ENCODE measurements at places on chromosomes 16 and 17.

DNA sequence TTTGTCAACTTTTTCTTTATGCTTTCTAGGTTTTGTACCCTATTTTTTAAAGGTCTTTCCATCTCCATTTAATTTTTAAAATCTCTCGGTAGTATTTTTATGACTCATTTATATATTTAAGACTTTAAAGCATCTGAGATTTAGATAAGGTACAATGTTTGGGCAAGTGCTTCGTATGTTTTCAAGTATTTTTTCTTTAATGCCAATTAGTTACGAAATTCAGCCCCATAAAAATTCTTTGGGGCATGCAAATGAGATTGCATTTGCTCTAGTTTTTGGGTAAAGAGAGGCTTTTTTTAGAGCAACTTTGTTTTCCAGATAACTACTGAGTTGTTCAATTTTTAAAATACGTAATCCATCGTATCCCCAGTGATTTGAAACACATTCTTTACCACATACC is 65.3 kb upstream of the CRHR1 start:
- no peak for DNase-seq

- no peak for DNase-seq
These were observed 33.4 kb upstream of the LONP2 start for GRCh38 chr16:48210747-48211146.

DNA sequence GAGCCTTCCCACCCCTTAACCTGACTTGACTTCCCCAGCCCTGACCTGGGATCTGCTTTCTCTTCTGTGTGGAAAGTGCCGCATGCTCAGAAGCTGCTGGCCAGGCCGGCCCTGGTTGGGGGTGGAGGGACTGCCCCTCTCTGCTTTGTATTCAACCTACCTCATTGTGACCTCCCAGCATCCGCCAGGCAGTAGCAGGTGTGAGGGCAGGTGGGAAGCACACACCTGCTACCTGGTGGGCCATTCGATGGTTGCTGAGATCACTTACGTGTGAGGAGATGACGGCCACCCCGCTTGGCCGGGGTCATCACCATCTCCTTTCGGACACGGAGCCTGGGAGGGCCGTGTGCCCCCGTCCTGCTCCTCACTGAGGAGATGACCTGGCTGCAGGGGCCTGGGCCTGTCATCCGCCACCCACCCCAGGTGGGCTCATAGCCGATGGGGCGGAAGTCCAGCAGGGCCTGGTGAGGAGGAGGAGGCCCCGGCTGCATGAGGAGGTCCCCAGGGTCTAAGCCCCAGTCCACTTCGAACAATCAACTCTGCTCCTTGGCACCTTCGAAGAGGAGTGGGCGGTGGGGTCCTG is 7.1 kb downstream of the CPNE7 start:
- DNase-seq, result no peak

DNA sequence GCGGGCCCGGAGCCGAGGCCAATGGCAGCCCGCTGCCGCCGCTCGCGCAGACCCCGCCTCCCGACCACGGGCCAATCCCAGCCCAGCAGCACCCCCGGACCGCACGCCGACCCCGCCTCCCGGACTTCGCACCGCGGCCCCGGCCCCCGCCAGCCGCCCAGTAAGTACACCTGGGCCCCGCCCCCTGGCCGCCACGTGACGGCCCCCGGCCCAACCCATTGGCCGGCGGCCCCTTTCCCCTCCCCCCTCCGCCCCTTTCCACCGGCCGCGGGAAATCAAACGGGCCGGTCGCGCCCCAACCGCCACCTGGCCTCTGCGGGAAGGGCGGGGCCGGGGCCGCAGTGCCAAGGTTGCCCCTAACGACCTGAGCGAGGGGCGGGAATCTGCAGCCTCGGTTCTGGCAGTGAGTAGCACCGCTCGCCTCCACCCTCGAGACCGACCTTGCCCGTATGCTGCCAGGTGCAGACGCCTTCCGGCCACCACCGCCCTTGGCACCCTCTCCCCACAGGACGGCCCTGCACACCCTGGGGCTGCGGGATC is at the start of gene YBX2:
Gene YBX2 (minus strand): TSS at position 26 of the 540 bp plus-strand sequence. CDS start 139 bp downstream, outside the sequence.
- peak; percentile 57 for DNase-seq

- no peak for DNase-seq
These were observed 12.3 kb downstream of the RFFL start for GRCh38 chr17:35051183-35051578.

DNA sequence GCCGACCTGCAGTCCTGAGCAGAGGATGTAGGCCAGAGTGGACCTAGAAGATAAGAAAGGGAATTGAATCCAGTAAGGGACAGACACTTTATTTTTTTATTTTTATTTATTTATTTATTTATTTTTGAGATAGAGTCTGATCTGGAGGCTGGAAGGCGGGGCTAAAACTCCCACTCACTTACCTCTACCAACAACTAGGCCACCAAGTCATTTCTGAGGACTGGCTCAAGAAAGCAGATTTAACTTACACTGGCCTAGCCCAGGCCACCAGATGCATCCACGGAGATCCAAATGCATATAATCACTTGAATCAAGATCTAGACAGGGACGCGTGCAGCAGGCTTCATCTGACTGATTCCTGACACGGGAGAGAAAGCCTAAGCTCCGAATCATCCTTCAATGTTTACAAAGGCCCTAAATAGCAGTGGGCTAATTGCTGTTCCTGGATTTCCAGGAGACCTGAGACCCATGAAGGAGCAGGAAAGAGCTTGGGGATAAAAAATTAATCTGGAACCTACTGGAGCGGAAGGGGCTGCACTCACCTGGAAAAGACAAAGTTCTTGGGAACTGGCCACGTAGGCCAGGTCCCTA is 1.1 kb upstream of the ALOX12 start:
- no peak for DNase-seq

DNA sequence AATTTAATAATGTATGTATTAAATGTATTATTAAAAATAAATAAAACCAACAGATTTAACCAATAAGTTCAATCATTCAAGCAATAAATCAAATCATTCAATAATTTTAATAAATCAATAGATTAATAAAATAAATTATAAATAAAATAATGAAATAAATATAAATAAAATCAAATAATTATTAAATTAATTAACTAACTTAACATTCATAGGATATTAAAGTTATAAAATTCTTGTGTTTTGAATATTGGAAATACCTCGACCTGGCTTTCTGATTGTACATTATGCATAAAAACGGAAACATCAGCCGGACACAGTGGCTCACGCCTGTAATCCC is 182.2 kb downstream of the BANP start:
- DNase-seq, result peak; percentile 10

GRCh38 chr17:6348891-6349290 is 86.0 kb downstream of the AIPL1 start:
- no peak for DNase-seq

DNA sequence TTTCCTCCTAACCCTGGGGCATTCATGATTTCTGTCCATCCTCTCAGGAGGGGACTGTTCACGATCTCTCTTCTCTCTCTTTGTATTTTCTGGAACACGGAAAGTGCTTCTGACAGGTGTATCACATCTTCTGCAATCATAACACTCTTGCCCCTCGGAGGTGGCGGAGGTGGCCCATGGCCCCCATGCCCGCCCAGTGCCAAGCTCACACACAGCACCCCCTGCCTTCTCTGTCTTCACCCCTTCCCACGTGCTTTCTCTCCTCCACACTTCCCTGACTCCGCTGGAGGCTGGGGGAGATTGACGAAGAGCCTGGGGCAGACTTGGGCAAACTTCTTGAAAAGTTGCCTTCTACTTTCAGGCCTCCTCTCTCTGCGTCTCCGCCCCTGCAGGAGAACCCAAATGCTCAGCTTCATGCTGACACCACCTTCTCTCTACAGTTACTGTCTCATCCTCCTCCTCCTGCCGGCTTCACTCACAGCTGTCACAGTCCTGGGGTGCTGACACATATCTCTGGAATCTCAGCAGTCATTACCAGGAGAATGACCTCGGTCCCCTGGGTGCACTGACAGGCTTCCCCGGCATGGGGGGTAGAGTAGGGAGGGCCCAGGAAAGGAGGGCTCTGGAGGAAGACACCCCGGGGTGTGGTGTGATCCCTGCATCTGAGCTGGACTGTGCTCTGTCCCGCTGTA is 127.1 kb downstream of the ENGASE start:
- no peak for DNase-seq

- no peak for DNase-seq
These were observed 5.0 kb downstream of the ZC3H18 start for GRCh38 chr16:88575251-88575650.

DNA sequence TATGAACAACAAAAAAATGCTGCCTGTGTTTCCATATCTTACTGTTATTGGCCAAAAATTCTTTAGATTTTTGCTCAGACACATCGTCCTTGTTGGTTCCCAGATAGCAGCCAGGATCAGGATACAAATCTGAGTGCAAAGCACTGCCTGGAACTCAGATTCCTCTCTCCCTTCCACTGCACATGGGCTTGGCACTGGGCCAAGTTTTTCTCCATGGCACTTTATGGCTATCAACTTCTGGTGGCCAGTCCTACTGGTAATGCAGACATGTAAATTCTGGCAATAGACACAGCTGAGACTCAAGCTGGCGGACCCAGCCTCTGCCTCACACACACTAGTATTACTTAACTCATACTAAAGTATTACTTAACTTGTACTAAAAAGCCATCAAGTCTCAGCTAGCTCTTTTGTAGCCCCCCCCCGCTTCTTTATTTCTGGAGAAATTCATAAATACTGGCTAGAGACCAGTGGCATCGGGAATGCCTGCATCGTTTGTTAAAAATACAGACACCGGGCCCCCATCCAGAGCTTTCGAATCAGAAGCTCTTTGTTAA is 181.2 kb upstream of the COX10 start:
- DNase-seq, result no peak

- DNase-seq, result peak; percentile 76
These were observed 550 bp upstream of the RNF213 start for GRCh38 chr17:80260069-80260535.

GRCh38 chr17:7887482-7888183 is 956 bp upstream of the CHD3 start:
- DNase-seq, result peak; percentile 98

Data from left hindlimb (tissue), 1 donor.